Stimulated activated CD4-positive, alpha-beta T cell treated with anti-CD3 and anti-CD28 coated beads, Interleukin-12 subunit alpha, Interleukin-12 subunit beta, amount 100 ng/mL, for 48 hours (primary cell): ENCODE measurements at places on chromosomes 5 and 9.

GRCh38 chr9:129887334-129888292 lies 52.4 kb downstream of the USP20 start:
- no peak for DNase-seq

DNA sequence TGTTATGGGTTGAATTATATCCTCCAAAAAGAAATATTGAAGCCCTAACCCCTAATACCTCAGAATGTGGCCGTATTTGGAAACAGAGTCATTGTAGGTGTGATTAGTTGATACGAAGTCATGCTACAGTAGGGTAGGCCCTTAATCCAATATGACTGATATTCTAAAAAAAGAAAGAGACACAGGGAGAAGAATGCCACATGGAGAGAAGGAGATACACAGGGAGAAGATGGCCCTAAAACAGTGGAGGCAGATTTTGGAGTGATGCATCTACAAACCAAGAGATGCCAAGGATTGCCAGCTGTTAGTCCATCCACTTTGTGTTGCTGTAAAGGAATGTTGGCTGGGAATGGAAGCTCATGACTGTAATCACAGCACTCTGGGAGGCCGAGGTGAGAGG lies 21.3 kb downstream of the ARRDC3 start:
- DNase-seq = no peak

GRCh38 chr5:139133282-139133681 lies 64.9 kb downstream of the SIL1 start:
- no peak for DNase-seq

GRCh38 chr9:100575765-100576386 lies 2.0 kb upstream of the CAVIN4 start:
- DNase-seq = no peak

DNA sequence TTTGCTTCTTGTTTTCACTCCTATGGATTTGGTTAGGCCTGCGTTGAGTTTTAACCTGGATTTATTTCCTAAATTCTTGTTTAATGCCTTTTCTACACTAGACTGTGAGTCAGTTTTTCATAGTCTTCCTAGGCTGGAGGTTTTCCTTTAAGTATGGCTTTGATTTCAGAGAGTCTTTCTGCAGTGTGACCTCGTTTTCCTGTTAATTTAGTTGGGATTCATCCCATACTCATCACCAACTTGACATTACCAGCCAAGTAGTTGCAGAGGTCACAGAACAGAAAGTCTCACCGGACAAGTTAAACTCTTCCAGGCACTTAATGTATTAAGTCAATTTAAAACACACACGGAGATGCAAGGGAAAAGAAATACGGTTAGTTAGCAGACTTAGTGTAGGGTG lies 29.7 kb upstream of the AUH start:
- DNase-seq = no peak

GRCh38 chr9:10146517-10147331 lies 466.1 kb downstream of the PTPRD start:
- DNase-seq = no peak

GRCh38 chr5:109744261-109744660 lies 54.5 kb downstream of the MAN2A1 start:
- DNase-seq = no peak

DNA sequence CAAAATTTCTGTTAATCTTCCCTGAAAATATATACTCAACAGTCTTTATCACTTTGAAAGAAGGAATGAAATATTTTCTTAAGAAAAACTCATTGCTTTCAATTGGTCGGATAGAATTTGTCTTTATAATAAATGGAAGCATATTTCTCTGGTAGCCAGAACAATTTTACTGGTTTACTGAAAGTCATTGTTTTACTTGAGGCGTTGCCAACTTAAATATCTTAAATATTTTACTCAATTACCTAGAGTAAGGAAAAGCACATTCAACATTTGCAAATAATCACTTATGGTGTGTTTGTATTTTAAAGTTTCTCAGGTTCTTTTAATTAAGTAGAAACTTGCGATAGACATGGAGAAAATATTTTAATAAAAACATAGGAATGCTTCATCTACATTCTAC lies 1181.7 kb downstream of the EFNA5 start:
- no peak for DNase-seq

DNA sequence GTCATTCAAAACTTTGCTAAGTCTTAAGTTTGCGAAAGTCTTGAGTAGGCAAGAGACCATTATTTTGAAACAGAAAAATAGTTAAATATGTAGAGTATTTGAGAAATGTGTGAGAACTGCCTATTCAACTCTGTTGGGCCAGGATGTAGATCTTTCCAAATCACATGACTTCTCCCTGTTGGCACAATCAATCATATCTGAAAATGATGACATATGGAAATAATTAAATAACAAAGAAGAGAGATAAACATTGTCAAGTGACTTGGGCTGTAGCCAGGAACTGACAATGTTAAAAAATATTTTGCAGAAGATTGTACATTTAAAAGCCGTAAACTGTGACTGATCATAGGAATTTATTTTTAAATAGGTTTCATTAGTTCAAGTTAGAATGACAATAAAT lies 104.6 kb upstream of the IL6ST start:
- DNase-seq = no peak
